ENCODE measurements at places on chromosomes 3 and 15. TPM values are rescaled to one million over a fixed set of nuclear protein-coding genes. Genes with fewer than 3 reads are reported as not detected.

- no peak for DNase-seq
Observed at GRCh38 chr3:139533781-139534454, 5.6 kb downstream of the RBP1 start.

The XYLB gene
- total RNA-seq, result 11.4 TPM

GRCh38 chr3:108471426-108471825 lies 39.0 kb downstream of the MYH15 start:
- no peak for DNase-seq

- DNase-seq, result no peak
Observed at GRCh38 chr15:46901001-46901400, 816.3 kb upstream of the SEMA6D start.

DNA sequence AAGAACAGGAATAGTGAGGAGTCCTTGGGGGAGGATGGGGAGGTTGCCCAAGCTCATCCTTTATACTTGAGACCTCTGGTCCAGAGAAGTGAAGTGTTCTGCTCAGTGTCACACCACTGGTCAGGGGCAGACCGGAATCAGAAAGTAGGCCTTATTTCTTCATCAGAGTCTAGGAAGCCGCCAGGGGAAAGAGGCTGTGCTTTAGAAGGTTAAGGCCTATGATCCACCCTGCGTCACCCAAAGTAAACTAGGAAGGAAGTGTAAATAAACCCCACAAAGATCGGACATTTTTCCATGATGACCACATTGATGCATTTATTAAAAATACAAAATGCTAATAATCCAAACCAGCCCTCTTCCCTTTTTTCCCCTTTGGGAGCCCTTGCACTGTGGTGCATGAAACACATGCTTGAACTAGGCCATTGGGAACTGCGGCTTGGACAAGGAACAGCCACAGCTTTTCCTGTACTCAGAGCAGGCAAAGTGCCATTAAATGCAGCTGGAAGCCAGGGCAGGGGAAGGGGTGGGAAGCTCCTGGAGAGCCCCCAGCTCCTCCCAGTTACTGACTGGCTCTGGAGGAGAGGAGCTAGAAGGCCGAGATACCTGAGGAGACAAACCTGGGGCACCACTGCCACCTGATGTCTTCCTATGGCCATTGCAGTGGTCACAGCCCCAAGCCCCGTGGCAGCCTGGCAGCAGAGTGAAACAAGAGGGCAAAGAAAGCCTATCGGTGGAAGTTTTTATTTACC lies 37.0 kb downstream of the CDC25A start:
- DNase-seq, result peak; percentile 72

DNA sequence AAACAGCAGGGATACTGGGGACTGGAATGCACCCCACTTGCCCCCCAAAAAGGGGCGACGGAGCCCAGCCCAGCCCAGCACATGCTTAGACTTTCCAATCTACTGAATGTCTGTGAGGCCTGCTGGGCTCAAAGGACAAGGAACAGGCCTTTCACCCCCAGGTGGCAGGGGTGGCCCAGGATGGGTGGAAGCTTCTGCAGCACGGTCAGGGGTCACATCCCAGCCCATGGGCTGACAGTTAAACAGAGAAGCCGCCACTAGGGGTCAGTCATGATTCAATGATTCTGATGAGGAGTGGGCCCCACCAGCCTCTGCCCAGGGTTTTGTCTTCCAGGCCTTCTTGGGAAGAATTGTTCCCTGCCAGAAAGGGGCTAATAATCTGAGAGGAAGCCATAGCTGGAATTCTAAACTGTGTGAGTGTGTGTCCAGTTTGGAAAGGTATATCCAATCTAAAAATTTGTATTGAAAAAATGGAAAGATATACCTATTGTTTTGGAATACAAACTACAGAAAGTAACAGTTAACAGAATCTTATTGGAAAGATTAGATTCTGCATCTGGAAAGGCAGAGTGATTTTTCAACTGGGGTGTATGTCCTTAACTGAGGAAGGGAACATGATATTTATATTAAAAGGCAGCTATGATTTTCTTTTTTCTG lies 2.2 kb downstream of the CHRNB4 start:
- DNase-seq, result no peak

- DNase-seq, result no peak
Observed at GRCh38 chr3:196344663-196345062, 6.5 kb upstream of the TM4SF19 start.

- DNase-seq, result no peak
Observed at GRCh38 chr3:195879416-195880036, 28.8 kb downstream of the TNK2 start.

The ZNF774 gene
- total RNA-seq, result 1.4 TPM

DNA sequence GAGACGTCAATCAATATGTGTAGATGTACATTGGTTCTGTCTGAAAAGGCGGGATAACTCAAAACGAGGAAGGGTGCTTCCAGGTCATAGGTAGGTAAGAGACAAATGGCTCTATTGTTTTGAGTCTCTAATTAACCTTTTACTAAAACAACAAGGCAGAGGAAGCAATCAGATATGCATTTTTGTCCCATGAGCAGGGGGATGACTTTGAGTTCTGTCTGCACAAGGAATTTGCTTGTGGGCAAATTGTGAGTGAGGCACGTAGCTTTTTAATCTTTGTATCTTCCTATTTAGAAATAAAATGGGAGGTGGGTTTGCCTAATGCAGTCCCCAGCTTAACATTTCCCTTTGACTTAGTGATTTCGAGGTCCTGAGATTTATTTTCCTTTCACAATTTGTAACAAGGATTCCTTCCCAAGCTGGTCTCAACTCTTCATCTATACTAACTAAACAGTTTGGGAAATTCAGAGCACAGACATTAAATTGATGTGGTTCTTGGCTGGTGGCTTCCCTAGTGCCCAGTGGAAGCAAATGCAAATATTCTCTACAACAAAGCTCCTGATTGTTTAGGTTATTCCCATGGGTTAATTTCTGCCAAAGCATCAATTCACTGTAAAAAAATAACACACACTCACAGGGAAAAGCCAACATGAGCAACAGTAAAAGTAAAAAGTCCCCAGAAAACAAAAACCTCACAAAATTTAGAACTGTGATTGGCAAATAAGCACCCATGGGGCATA lies 738.8 kb upstream of the SGO1 start:
- no peak for DNase-seq

Measured in natural killer cell treated with Interleukin-12 subunit alpha and Interleukin-12 subunit beta and Interleukin-15 and Interleukin-18, amount 100 ng/mL, for 72 hours (primary cell).